ENCODE measurements at places on chromosomes 16 and 17.

DNA sequence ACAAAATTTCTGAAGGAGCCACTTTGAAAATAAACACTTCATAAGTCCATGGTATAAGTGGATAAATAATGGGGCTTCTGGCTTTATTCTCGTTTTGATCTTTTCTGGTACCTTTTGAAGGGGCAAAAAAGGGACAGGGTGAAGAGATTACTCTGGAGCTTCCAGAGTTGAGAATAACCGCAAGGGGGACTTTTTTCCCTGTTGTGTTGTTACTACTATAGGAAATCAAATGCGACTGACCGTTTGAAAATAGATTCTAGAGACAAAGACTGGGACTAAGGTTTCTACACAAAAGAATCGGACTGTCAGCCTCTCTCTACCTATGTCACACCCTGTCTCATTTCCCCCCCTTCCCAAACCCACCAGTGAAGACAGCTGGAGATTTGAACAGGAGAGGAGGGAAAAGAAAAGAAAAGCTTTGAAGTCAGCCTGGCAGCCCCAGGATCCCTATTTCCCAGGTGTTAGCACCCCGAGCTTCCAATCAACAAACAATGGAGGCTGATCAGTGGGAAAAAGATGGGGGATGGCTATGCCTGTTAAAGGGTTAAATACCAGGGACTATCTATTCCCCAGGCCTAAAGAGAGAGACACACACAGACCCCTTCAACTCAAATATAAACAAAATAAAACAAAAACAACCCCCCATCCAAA lies 8.4 kb downstream of the HOXB4 start:
- peak; percentile 68 for DNase-seq

DNA sequence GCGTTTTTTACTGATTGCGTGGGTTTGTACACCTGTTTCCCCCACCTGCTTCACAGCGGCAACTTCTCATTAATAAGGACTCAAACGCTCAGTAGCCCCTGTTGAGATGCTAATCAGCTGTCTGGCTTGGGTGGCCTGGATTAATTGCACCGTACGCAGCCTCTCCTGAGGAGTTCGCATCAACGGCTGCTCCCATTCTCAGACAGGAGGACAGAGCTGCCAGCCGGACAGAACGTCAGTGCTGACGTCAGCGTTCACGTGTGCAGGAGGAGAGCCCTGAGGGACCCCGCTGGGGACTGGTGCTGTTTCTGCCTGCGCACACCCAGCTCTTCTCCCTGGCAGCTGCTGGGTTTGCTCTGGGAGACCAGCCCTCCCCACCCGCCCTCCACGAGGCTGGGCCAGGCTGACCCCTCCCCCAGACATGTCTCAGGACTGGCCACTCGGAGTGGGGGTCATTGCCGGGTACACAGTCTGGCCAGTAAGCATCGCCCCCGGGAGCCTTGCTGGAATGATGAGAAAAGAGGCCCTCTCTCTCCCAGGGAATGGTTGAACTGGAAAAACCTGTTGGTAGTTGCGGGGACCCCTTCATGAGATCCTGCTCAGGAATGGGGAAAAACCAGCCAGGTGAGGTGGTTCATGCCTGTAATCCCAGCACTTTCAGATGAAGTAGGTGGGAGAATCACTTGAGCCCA lies 5.7 kb upstream of the BANP start:
- peak; percentile 70 for DNase-seq

- no peak for DNase-seq
Observed at GRCh38 chr16:81814751-81815428, 35.8 kb downstream of the PLCG2 start.

- peak; percentile 2 for DNase-seq
Observed at GRCh38 chr17:33436321-33436720, 143.2 kb upstream of the ASIC2 start.

DNA sequence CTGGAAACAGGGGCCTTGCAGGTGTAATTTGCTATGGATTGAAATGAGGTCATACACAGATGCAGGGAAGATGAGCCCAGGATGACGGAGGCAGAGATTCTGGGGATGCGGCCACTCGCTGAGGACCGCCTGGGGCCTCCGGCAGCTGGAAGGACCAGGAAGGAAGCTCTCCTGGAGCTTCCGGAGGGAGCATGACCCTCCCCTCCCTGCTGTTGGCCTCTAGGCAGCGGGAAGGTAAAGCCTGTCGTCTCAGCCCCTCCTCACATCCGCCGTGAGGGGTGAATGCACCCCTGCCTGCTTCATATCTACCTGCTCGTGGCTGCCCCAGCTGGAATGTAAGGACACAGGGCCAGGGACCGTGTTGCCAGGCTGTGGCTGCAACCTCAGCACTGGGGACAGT lies 29.1 kb upstream of the ZNF469 start:
- no peak for DNase-seq

DNA sequence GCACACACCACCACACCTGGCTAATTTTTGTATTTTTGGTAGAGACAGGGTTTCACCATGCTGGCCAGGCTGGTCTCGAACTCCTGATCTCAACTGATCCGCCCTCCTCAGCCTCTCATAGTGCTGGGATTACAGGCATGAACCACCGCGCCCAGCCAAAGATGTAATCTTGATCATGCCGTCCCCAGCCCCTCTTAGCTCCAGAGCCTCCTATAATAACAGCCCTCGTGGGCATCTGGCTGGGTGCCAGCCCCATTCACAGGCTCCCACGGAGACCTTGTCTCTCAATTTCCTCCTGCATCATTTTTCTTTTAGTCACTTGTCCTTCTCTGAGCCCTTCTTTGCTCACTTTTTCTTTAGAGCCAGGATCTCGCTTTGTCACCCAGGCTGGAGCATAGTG lies 94.2 kb downstream of the KATNIP start:
- DNase-seq: no peak

DNA sequence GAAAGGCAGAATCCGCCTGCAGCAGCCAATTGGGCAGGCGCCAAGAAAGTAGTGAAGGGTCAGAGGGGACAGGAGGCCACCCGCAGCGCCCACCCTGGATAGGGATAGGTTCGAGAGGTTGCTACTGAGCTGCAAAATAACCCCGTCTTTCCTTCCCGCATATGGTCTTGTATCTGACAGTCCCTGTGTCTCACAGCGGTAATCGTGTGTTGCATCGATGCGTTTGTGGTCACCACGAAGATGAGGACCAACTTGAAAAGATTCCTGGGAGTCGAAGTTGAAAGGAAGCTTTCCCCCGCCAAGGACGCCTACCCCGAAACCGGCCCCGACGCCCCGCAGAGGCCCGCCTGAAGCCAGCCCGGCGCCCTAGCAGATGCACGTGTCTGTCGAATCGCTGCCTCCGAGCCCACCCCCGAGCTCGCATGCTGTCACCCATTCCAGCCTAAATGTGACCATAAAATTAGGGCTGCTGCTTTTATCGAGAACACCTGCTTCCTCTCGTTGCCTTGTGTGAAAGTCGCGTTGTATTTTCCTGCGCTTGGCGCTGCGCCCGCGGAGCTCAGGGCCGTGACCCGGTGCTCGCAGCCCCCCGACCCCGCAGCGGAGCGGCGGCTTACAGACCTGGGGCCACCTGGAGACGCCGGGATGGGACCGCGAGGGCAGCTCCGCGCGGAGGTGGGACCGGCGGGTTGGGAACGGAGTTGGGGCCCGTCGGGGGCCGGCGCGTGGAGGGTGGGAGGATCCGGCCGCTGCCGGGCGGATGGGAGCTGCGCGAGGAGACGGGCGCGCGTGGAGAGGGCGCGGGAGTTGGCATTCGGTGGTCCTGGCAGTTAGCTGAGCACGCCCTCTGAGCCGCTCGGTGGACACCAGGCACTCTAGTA lies at the start of gene CMTM2:
Gene CMTM2, plus strand, starts transcription at position 813 of the 881 bp plus-strand sequence. CDS start 145 bp downstream, outside the sequence.
- DNase-seq: no peak

GRCh38 chr17:58996968-58997367 lies 109.7 kb downstream of the TRIM37 start:
- no peak for DNase-seq

DNA sequence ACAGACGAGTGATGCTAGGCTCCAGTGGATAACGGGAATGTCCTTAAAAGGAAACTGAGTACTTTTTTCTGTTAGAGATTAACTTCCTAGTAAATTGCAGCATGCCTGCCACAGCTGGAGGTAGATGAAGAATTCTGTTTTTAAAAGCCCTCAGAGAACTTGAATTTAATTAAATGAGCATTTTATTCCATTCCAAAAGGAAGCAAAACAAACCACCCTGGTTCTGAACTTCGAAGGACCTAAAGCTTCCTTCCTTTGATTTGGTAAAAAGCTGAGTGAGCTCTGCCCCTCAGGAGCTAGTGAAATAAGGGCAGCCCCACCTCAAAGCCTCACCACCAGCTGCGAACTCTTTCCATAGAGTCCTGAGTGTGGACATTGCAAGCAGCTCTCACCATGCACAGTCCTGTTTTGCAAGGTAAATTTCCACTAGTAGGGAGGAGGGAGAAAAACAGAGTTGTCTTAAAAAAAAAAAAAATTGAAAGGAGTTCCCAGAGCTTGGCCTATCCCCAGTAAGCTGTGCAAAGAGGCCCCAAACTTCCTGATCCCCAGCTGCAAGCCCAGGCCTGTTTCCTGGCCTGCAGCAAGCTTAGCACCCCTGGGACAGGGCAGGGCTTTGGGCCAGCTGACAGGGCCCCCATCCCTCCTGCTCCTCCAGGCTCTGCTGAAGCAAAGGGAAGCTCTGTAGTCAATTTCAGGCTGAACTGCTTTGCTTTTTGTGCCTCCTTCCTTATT lies 11.2 kb downstream of the CHD9NB start:
- DNase-seq: peak; percentile 86

DNA sequence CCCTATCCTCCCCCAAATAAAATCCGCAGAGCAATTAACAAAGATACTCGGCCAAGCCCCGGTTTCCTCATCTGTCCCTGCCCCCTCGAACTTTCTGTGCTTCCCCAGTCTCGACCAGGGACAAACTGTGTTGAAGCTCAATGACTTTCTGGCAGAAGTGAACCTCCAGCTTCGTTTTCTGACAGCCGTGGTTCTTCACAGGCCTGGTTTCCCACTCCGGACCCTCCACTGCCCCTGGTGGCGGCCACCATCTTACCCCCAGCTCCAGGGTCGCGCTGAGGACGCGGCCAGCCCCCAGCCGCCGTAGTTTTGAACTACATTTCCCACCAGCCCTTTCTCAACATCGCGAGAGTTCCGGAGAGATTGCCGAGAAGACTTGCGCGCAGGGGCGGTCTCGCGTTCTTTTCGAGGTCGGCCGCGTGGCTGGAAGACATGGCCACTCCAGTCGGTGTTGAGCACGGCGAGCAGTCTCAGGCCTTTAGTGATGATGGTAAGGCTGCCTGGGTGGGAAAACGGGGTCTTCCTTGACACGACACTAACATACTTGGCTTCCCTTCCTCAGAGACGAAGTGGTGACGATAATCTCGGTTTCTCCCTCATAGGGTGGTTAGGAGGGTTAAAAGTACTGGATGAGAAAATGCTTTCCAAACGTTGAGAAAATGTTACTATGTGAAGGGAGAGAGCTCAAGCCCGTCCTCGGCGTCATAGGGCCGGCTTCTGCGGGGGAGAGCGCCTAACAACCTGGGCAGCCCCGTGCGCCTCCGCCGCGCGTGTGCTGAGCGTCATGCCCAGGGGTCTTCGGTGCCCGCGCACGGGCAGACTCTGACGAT lies 17.7 kb downstream of the PRCD start:
- DNase-seq: peak; percentile 98

DNA sequence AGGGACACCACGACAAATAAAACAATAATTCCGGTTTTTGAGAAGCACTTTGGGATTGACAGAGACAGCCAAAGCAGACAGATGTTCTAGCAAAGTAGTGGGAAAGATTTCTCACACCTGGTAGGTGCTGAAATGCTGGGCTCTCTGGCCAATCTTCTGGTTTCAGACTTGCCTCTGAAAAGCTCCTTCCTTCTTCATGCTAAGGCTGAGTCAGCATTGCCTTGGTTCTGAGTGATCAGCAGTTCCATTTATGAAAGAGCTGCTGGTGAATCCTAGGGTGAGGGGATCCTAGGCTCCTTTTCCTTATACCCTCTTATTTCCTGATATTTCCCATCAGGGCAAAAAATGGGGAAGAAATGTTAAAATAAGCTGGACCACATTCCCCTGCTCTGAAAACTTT lies 268.7 kb upstream of the SALL1 start:
- DNase-seq: no peak
